ENCODE measurements at places on chromosomes 16 and 17.

DNA sequence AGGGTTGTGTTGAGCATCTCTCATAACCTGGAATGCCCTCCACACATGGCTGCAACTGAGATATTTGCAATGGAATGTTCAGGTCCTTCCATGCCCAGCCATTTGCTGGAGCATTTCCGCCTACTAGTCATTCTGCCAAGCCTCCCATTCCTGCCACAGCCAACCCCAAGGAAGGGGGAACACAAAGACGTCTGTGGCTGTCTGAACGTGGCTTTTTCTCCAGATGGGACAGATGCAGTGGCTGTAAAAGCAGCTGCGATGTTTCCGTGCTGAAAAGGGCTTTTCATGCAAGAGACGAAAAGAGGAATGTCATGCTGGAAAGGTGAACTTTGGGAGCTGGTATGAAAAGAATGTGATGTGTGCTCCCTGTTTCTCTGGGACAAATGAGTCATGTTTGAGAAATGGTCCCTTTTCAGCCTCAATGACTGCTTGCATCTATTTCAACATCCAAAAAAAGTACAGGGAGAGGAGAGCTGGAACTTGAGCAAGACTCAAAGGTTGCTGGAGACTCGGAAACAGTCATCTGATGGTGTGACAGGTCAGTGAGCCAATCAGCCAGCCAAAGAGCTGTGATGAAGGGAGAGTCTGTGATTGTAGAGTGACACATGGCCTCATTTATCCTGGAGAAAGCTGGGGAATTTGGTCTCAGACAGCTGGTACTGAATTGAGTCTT lies 208.9 kb downstream of the SHISA9 start:
- no peak for DNase-seq

- DNase-seq, result no peak
These were observed 540 bp downstream of the MFSD11 start for GRCh38 chr17:76738468-76738850.

GRCh38 chr16:77937473-77938149 lies 84.7 kb upstream of the CLEC3A start:
- no peak for DNase-seq

DNA sequence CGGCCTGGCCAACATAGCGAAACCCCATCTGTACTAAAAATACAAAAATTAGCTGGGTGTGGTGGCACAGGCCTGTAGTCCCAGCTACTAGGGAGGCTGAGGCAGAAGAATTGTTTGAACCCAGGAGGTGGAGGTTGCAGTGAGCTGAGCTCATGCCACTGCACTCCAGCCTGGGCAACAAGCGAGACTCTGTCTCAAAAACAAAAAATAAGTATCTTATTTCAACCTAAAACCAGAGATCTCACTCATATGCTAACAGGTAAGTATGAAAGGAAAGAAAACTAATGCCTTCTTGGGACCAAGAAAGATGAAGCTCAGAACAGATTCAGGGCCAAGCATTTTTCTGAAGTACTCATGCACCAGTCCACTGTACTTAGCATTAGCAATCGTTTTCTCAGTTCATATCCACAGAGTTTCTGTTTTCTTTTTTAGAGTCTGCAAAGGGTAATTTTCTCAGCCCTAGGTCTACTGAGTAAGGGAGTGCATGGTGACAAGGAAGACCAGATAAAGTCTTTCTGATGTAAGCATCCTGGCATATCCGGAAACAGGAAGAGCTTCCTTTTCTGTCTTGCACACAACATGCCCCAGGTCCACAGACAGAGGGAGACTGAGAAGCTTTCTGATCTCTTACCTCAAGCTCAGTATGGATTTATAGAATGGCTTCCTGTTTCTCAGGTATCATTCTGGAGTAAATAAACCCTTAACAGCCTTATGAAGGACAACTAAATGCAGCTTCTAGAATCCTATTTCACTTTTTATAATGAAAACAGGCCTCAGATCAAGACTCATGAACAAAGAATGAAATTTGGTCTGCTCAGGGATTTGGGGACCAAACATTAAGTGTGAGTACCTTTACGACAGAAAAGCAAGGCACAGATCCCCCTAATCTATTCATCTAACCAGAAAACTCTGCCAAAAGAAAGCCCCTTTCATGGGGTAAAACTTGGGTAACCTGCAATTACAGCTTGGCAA lies 38.7 kb upstream of the FOXJ1 start:
- DNase-seq, result no peak

DNA sequence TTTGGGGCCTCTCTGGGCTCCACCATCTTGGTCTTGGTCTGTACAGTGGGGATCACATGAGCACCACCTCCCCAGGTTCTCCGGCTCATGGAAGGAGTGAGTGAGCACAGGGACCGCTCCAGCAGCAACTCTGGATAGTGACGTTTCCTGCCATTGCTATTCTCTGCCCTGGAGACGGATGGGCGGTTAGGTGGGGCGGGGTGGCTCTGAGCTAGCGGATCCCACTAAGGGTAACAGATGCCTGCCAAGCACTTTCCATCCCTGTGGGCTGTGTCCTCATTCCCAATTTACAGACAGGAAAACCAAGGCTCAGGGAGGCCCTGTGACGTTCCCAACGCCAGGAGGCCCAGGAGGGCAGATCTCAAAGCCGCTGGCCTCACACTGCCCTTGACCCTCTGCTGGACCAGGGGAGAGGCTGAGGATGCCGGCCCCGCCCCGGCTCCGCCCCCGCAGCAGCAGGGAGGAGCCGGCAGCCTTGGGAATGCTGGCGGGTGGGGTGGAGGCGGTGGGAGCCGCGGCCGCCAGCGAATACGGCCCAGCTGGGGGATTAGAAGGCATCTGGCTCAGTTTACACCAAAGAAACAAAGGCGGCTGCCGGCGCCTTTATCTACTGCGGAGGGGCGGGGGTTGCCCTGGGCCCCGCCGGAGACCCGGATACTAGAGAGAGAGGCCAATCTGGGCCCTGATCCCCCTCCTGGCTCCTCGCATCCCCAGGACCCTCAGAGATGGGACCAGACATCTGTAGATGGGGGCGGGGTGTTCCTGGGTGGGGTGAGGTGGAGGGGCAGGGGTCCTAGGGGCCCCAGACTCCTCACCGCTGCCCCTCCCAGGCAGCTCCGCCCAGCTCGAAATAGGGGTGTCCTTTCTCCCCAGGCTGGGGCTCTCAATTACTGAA lies 122.3 kb upstream of the CIBAR2 start:
- peak; percentile 92 for DNase-seq

DNA sequence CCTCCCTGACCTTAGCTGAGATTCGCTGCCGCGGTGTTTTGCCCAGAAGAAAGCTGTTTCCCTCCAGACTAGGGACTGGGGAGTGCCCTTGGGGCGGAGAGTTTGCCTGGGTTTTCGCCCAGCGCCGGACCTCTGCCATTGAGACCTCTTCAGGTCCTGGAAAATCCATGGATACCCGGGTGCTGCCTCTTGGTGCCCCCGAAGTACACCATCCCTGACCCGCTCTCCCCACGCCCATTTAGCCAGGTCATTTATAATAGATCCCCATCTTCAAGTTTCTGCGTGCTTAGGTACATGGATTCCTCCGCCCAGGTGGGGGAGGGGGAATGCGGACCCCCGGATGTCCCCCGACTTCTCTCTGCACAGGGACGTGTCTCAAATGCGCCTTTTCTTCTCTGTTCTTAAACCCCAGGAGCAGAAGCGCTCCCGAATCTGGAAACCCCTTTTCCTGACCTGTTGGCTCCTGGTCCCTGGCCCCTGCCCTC lies 15.0 kb upstream of the CBX8 start:
- DNase-seq, result no peak

GRCh38 chr17:74858672-74859458 lies 820 bp downstream of the GRIN2C start:
- DNase-seq, result no peak

GRCh38 chr17:74954115-74954514 lies 18.4 kb downstream of the OTOP3 start:
- DNase-seq, result no peak

DNA sequence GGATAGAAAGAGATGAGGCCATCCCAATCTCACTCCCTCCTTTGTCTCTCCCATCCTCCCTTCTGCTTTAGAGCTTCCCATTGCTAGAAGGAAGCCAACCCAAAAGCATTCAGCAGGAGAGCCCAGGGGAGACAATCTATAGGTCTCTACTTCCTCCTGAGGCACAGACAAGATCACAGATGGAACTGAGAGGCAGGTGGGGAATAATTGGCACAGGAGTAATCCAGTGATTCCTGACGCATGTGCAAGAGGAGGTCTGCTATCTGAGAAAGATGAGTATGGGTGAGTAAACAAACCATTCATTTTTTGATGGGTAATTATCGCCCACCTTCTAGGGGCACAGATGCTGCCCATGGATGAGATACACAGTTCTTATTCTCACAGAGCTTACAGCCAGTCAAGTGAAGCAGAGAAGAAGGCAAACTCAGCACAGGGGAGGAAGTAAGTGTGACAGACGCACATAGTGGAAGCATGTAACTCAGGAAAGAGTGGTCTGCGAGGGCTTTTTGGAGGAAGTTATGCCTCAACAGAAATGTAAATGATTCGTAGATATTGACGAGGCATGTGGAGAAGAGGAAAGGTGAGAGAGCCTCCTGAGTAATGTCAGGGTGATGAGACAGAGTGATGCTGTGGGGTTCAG lies 88.9 kb upstream of the HLF start:
- no peak for DNase-seq

DNA sequence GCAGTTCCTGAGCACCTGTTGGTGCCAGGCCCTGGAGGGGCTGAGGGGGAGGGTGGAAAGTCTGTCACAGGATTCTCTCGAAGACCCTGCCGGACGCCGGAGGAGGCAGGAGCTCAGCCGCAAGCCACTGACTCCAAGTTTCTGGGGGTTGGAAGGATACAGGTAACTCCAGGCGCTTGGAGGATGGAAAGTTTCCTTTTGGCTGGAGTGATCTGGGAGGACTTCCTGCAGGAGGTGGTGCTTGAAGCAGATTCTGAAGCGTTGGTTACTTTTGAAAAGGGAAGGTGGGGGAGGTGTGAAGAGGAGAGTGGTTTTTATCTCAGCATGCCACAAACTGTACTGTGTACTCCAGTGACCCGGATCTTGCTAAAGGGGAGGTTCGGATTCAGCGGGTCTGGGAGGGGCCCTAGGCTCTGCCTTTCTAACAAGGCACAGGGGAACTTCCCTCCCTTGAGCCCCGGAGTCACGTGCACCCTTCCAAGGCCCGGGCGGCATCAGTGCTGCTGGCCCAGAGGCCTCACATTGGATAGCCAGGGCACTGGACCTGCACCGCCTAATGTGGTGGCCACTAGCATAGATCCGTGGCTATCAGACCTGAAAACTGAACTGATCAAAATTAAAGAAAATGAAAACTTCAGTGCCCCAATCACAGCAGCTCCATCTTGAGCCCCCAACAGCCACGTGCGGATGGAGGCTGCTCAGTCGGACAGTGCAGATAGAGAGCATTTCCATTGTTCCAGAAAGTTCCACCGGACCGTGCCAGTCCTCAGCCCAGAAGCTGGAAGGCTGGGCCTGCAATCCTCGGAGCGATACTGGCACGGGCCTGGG lies 42.2 kb upstream of the GSE1 start:
- no peak for DNase-seq

DNA sequence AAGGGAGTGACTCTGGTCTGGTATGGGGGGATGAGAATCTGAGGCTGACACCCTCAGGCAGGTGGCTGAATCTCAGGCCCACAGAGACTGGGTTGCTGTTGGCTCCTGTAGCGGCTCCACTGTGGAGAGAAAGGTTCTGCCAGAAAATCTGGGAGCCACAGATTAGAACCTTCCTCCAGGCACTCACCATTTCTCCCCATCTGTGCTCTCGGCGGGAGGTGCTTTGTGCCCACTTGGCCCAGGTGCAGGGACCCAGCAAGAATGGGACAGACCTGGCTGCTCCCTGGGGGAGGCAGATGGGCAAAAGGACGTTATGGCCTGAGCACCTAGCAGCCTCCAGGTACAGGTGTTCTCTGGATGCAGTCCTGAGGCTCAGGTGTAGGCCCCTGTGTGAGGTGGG lies 20.1 kb downstream of the RAB11FIP3 start:
- no peak for DNase-seq

DNA sequence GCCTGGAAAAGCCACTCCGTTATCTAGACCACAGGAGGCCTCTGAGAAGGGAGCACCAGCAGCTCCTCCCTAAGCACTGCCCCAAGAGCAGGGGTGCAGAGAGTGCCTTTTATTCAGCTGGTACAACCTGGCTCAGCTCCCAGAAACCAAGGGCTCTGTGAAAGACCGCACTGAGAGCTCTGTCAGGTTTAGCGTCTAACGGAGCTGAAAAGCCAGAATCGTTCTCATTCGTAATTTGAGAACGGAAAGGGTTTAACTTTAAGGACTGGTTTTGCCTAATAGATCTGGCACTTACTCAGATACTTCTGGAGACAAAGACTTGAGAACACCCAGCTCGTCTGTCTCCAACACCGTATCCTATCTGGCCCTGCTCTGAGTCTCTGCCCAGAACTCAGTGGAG lies 13.5 kb downstream of the MPG start:
- peak; percentile 54 for DNase-seq

DNA sequence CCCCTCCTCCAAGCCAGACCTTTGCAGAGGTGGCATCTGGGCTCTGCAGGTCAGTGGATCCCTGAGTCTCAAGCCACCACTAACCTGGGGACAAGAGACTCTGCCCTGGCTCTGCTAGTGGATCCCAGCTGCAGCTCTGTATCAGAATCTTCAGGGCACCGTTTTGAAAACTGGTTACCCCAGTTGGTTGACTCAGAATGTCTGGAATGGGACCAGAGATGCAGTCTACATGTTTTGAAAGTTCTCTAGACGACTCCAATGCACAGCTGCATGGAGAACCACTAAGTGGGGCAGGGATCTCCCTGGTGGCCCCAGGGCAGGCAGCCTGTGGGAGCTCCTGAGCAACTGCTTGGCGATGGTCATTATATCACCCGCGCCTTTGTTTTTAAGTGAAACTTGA lies 34.1 kb upstream of the ADORA2B start:
- no peak for DNase-seq

DNA sequence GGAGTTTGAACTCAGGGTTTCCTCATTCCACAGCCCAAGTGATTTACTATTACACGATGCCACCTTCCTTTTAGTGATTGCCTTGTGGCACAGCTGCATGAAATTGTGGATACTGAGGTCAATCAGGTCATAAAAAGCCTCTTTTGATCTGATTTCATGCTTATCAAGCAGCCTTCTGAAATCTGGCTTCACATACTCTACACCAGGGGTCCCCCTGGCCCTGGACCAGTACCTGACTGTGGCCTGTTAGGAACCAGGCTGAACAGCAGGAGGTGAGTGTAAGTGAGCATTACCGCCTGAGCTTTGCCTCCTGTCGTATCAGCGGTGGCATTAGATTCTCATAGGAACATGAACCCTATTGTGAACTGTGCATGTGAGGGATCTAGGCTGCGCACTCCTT lies 13.8 kb downstream of the SLFN5 start:
- no peak for DNase-seq

DNA sequence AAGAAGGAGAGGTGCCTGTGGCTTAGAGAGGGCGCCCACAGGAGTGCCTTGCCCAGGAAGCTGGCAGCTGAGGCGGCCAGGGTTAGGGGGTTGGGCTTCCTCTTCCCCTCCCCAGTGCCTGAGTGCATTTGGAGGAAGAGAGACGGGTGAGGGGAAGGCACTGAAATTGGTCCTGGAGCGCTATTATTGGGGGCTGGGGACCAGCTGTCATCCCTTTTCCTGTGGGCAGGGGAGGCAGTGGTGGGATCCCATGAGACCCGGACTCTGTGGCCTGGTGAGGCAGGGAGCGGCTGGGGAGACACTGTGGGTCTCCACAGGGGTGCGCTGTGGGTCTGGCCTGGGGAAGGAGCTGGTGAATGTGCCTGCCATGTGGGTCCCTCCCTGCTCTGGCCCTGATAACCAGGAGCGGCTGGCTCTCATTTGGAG lies 259.7 kb downstream of the SEC14L1 start:
- peak; percentile 44 for DNase-seq

Data from cardiac muscle cell (in vitro differentiated cells and primary cell).